ENCODE measurements at places on chromosomes 1 and 21.

GRCh38 chr1:94722181-94722580, 98.0 kb upstream of the SLC44A3 start:
- DNase-seq, result no peak

DNA sequence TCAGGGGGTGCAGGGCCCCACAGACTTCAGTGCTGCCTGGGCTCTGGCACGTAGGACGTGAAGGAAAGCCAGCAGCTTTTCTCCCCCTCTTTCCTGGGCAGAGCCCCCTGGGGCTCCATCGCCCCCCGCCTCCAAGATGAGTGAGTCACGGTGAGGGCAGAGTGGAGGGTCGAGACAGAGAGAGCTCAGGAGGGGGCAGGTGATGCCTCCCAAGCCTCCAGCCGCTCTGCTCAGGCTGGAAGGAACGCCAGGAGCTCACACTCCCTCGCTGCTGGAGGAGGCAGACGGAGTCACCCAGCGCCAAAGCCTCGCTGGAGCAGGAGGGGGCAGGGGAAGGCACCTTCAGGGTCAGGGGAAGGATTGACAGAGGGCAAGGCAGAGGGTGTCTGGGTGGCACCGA, 119.5 kb downstream of the CASZ1 start:
- DNase-seq, result no peak

GRCh38 chr1:180261524-180262155, 31.6 kb downstream of the LHX4 start:
- no peak for DNase-seq

- no peak for DNase-seq
These were observed 201.9 kb downstream of the TOMM20 start for GRCh38 chr1:234926559-234927311.

- peak; percentile 83 for DNase-seq
These were observed 19.3 kb upstream of the POFUT2 start for GRCh38 chr21:45306832-45307571.

DNA sequence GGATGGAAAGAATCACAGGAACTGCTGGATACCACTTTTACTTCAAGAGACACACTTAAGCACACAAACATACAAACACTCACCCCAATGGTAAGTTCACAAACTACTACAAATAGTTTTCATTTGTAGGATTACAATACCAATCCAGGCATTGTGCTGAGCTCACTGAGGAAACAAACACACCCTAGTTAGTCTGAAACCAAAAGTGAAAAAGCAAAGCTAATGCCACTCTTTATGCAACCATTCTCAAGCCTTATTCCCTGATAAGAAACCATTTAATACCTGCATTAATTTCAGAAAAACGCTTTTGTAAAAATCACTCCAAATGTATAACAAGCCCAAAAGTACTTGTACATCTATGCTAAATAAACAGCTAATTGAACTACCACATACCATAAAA, 38.3 kb downstream of the RNF115 start:
- DNase-seq, result no peak

DNA sequence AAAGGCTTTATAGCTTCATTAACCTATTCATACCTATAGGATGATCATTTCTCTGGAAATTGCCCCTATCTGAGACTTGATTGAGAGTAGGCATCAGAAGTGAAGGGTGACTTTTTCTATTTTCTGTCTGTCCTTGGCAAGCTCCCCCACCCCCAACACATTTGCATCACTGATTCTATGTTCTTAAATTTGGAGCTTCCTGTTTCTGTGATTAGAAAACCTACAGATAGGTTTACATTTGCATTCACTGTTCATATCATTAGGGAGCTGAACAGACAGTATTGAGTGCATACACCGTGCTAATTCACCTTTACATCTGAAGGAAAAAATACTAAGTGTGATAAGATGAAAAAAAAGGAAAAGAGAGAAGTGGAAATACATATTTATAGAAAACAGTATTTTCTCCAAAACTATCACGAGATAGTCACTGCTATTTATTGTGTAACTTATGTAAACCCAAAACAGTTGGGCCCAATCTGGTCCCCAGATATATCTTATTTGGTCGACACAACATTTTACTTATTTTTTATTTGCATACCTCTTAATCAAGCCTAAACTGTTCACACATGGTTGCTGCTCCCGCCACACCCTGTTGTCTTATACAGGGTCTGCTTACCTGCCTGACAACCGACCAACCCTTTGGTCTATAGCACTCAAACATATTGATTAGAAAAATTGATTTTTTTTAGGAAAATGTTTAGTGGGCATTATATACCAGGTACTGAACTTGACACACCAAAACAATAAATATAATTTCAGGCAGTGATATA, 218.8 kb downstream of the NTNG1 start:
- no peak for DNase-seq

- no peak for DNase-seq
These were observed 70.2 kb downstream of the DNM3 start for GRCh38 chr1:171911506-171911905.

DNA sequence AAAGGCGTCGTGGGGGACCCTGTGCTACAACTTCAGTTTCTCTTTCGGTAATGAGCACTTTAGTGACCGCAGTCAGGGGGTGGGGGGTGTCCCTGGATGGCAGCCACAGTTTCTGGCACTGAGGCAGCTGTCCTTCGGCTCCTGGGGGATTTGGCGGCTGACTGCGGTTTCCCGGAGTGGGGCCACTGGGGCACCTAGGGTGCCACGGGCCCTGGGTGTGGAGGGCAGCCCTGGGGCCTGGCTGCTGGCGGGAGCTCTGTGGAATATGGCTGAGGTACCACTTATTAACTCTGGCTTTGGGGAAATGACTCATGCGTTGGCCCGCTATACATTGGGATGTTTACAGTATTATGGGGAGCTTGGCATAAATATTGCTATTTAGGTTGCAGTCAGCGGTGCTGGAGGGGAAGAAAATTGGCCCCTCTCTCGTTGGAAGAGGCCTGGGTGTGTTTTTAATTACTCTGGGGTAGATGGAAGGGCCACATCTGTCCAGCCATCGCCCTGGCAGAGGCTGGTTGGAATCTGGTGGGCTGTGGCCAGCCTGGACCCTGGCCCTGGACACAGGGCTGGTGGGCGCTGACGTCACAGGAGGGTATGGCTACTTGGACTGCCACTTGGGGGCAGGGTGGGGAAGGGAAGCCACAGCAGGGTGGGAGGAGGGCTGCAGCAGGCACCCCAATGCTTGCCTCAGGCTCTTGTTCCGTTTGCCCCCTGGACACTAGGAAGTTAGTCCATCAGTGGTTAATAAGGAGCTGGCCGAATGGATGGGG, 2.0 kb downstream of the EPHB2 start:
- no peak for DNase-seq

- DNase-seq, result no peak
These were observed 1.2 kb downstream of the MCM3AP start for GRCh38 chr21:46284077-46284644.

GRCh38 chr21:29504751-29505321, 206.1 kb downstream of the BACH1 start:
- DNase-seq, result no peak

DNA sequence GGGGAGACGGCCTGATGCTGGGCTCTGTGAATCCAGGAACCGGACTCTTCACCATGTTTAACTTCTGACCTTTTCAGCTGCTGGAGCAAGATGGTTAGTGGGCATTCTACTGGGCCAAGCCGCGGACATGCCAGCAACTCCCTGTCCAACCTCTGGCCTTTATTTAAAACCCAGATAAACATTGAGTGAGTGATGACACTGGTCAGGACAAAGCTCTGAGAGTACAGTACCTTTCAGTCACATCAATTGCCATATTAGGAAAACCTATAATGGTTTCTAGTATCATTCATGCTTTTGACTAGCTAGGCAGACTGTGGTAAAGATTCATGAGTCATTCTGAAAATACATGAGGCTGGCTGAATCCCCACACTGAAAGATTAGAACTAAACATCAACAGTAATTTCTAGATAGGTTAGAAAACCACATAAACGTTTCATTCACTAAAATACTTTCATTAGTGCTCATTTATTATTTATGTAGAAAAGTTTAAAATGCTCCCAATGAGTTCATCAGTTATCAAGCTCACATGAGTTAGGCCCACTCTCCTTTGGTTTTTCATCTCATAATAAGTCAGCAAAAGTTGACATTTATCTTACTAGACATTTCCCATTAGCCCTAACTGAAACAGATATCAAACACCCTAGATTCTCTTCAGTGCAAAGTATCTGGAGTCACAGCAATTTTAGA, 7.1 kb upstream of the ACTA1 start:
- no peak for DNase-seq

DNA sequence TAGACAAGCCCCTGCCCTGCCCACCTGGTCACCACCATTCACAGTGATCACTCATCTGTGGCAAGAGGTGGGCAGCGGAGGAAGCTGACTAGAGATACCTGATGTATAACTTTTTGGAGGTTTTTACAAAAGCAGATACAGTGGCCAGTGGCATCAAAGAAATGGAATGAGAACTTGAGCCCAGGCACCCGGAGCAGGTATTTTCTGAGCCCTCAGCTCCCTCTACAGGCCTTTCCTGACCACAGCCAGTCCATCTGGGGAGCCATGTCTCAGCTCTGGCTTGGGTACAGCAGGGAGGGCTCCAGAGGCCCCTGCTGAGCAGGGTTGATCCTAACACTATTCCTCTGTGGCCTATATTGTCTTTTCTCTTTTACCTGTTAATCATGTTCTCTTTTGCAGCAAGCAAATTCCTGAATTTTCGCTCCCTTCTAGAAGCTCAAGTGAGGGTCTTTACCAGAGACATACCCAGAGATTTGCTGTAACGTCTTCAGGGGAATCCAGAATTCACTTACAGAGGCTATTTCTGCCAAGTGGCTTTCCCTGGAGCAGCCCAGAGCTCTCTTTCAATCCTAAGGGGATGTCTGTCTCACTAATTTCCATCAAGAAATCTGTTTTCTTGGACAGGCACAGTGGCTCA, 27.3 kb downstream of the GPR157 start:
- no peak for DNase-seq

DNA sequence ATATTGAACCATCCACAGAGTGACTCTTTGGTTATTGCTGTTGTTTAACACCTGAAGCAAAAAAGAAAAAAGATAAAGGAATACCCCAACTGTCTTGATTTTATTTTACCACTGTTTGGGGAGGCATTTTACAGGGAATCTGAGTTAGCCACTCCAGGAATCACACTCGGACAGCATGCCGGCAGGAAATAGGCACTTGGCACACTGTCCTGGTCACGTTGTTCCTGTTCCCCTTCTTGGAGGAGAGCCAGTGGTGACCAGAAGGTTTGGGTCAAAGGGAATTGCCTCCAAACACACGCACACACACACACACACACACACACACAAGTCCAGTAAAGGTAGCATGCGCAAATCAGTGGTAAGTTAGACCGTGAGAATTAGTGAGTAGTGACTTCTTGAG, 13.8 kb downstream of the RGS4 start:
- DNase-seq, result no peak

GRCh38 chr1:12649971-12650421, 6.1 kb downstream of the AADACL4 start:
- no peak for DNase-seq

- no peak for DNase-seq
These were observed 12.6 kb downstream of the MAP7D1 start for GRCh38 chr1:36168514-36168913.

- no peak for DNase-seq
These were observed 15.5 kb upstream of the ZNF436 start for GRCh38 chr1:23385119-23385621.

GRCh38 chr21:28884481-28884880, 108.2 kb downstream of the LTN1 start:
- DNase-seq, result no peak

- DNase-seq, result no peak
These were observed 12.6 kb upstream of the EDN2 start for GRCh38 chr1:41497056-41497440.

- DNase-seq, result no peak
These were observed 29.1 kb downstream of the SLC19A1 start for GRCh38 chr21:45513003-45513717.

GRCh38 chr21:45019076-45019886, 55.1 kb upstream of the ADARB1 start:
- no peak for DNase-seq

GRCh38 chr1:11735854-11736745, at the start of gene AGTRAP:
Gene AGTRAP (plus strand): TSS chr1:11736136. CDS start chr1:11736209, 73 bp downstream.
- DNase-seq, result peak; percentile 92

DNA sequence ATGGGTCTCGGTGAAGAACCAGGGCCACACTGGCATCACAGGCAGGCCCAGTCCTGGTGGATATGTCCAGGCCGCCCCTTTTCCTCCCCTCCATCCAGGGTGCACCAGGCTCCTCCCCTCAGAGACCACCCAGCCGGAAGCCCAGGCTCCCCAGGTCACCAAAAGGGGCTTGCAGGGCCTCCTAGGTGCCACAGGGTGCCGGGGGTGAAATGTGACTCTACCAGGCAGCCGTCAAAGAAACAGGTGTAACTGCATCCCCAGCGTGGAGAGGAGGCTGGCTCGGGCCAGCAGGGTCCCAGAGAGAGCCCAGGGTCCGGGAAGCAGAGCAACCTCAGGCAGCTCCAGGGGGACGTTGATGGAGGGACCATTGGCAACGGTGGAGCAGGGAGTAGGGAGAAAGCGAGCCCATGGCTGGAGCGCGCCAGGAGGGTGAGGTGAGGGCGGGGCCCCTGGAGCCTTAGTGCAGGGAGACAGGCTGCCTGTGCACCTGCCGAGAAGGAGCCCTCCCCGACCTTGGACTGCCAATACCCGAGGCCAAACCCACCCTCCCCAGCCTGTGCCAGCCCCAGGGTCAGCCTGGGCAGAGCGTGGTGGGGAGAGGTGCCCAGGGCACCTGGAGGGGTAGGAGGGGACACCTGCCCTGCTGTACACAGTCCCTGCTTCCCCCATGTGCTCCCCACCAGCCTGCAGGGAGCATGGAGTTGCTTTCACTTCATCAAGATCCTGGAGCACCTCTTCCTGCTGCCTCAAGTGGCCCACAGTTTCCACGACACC, 48.3 kb upstream of the POFUT2 start:
- DNase-seq, result no peak

GRCh38 chr1:64511044-64511443, 41.1 kb downstream of the CACHD1 start:
- DNase-seq, result no peak

- DNase-seq, result no peak
These were observed 116.6 kb upstream of the FOXD3 start for GRCh38 chr1:63205776-63206175.

GRCh38 chr1:246843876-246844275, 87.9 kb downstream of the AHCTF1 start:
- DNase-seq, result no peak

DNA sequence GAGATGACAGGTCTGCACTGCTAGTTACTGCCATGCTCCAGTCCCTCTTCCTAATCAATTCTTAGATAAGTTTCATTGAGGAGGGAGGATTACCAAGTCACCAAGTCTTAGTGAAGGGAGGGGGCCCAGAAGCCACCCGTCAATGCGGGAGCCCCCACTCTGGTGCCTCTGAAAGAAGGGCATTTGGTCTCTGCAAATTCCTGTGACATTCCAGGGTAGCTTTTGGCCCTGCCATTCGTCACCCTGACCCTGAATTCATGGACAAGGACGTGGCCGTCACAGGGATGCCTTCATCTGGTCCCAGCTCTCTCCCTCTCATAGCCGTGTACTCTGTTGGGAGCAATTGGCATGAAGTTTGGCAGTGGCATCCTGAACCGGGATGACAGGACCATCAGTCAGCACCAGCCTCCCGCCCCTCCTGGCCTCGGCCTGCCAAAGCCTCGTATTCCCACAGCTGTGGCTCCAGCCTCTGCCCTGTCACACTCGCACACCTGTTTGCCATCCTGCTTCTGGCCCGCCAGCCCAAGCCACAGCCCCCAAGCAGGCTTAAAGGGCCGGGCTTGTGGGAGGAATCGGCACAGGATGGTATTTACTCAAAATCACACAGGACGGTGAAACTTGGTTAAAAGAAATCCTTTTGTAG, 150.7 kb downstream of the CLIC6 start:
- no peak for DNase-seq
